Fibroblast of upper back skin (primary cell): ENCODE measurements at places on chromosomes 12 and 14.

GRCh38 chr12:65209655-65210043 is 40.3 kb downstream of the LEMD3 start:
- no peak for DNase-seq

DNA sequence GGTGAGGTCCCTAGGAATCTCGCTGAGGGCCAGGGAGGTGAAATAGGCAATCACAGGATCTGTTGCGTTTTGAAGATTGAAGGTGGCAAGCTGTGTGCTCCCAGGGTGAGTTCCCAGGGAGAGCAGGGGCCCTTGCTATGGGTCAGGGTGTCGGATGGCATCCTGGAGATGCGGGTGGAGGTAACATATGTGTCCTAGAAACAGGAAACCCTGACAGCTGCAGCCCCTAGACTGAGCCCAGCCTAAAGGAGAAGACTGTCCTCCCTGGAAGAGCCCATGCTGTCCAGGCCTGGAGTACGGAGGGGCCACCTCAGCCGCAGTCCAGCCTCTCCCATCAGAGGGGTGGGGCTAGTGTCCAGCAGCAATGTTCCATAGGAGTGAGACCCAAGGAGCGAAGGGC is 194.2 kb downstream of the NTF3 start:
- no peak for DNase-seq

GRCh38 chr14:22554498-22555383 is 34.3 kb downstream of the DAD1 start:
- no peak for DNase-seq

DNA sequence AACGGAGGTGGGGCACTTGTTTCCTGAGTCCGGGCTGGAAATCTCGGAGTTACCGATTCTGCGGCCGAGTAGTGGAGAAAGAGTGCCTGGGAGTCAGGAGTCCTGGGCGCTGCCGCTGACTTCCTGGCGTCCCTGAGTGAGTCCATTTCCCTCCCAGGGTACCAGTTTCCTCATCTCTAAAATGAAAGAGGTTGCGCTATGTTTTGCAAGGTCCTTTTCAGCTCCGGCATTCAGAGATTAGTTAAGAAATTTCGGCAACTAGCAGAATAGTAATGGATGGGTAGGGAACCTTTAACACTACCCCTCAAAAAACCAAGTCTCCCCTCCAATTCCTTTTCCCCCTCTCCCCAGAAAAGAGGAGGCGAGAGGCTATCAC is 724 bp downstream of the BLOC1S1 start:
- no peak for DNase-seq

GRCh38 chr12:120832737-120833136 is 71.4 kb downstream of the SPPL3 start:
- DNase-seq, result no peak

- peak; percentile 88 for DNase-seq
Measured at GRCh38 chr12:18462442-18462841, 201.1 kb downstream of the PIK3C2G start.

DNA sequence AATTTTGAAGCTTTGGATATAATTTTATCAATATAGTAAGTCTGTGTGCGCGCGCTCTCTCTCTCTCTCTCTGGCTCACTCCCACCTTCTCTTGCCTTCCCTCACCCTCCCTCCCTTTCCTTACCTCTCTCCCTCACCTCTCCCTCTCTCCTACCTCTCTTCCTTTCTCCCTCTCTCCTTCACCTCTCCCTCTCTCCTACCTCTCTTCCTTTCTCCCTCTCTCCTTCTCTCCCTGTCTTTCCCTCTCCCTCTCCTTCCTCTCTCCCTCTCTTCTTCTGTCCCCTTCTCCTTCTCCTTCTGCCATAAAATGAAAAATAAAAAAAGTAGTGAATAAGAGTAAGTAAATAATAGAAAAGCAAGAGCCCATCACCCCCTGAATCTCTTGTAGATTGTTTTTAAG is 9.0 kb upstream of the NUDT4 start:
- DNase-seq, result no peak

DNA sequence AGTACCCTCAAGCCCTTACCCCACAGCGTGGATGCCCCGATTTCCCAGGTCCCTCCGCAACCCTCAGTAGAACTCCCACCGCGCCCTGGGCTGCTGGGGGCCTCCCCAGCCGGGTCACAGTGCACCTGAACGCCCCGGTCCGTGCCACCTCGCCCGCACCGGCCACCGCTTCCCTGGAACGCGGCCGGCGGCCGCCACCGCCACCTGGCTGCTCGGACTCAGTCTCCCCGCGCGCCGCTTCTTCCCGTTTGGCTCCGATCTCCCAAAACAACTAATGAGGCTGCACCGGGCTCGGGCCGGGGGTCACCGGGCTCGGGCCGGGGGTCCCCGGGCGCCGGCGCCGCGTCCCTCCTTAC is 1.0 kb downstream of the ITPK1 start:
- no peak for DNase-seq

- no peak for DNase-seq
Measured at GRCh38 chr14:105881021-105881930, 354.9 kb downstream of the TMEM121 start.
